ENCODE measurements at places on chromosomes 6 and 20.

DNA sequence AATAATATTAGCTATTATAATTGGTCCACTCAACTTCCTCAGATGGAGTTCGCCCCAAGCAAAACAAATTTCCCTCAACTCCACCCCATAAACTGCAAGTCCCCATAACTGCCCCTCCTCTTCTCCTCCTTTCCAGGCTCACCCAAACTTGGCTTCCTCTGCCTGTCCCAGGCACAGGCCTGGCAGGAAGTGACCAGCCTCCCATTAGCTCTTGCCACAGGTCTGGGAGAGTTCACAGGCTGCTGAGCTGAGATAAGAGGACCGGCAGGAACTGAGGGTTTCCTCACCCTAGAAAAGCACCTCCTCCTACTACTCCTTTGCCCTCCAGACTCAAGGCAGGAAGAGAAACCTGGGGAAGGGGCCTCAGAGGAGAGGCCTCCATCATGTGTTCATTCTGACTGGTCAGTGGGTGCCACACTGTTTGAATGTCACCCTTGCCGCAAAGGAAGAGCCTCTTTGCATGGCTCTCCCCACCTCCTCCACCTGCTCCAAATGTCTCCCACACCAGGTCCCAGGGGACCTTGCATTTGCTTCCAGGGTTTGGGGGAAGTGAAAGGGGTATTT lies 24.5 kb upstream of the SMIM29 start:
- no peak for DNase-seq

DNA sequence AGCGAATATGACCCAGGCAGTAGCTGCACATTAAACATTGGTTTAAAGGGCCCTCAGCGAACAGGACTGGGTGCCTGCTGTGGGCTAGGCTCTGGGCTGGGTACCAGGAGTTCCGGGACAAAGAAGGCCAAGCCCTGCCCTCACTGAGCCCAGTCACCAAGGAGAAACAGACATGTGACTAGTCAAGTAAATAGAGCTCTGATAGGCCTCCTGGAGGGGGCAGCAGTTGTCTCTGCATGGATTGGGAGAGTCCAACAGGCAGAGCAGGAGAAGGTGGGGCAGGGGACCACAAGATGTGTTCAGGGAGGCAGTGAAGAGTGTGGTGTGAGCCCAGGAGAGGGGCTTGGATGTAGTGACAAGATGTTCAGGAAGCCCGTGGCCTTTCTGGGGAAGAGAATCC lies 3.1 kb downstream of the HM13 start:
- no peak for DNase-seq

DNA sequence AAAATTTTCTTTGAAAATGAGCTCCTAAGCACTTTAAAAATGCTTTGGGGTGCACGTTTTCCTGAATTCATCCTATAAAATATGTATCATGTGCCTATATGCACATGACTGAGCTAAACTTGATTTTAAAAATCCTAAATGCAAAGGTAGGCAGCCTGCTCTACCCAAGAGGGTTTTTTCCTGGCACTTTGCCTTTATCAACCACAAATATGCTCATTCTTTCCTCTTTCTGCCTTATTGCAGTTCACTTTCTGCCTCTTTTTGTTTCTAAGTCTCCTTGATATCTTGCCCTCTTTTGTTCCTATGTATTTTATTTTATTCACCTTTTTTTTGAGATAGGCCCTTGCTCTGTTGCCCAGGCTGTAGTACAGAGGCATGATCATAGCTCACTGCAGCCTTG lies 229.3 kb downstream of the GRM1 start:
- DNase-seq: no peak

- DNase-seq: no peak
Observed at GRCh38 chr6:26275663-26276062, 89.3 kb upstream of the BTN3A2 start.

- DNase-seq: no peak
Observed at GRCh38 chr20:19889011-19889953, 127.9 kb upstream of the NAA20 start.

DNA sequence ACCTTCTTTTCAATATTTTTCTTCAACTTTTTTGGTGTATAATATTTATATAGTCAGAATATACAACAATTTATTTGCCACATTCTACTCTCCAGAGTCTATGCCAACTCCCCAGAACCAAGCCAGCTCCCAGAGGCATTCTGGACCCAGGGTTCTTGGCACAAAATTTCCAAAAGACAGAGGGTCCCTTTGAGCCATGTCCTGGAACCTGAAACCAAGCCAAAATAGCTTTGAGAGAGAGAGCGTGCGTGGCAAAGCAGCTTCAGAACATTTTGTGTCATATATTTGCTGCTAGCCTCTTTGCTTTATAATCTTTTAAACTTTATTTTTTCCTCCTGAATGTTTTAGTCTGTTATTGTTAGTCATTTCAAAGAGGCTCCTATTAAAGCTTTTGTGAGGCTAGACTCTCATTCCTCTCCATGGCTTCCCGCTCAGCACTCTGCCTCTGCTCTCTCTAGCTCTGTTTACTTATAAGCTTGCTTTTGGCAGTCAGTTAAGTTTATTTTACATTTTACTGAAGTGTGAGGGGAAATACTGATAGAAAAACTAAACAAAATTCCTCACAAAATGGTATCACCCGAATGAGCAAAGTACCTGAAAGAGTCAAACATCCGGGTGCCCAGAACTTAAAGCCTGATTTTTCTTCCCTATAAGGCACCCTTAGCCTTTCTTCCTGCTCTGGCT lies 605.1 kb upstream of the ID4 start:
- DNase-seq: no peak

- DNase-seq: no peak
Observed at GRCh38 chr20:57608516-57608915, 11.7 kb downstream of the ZBP1 start.

DNA sequence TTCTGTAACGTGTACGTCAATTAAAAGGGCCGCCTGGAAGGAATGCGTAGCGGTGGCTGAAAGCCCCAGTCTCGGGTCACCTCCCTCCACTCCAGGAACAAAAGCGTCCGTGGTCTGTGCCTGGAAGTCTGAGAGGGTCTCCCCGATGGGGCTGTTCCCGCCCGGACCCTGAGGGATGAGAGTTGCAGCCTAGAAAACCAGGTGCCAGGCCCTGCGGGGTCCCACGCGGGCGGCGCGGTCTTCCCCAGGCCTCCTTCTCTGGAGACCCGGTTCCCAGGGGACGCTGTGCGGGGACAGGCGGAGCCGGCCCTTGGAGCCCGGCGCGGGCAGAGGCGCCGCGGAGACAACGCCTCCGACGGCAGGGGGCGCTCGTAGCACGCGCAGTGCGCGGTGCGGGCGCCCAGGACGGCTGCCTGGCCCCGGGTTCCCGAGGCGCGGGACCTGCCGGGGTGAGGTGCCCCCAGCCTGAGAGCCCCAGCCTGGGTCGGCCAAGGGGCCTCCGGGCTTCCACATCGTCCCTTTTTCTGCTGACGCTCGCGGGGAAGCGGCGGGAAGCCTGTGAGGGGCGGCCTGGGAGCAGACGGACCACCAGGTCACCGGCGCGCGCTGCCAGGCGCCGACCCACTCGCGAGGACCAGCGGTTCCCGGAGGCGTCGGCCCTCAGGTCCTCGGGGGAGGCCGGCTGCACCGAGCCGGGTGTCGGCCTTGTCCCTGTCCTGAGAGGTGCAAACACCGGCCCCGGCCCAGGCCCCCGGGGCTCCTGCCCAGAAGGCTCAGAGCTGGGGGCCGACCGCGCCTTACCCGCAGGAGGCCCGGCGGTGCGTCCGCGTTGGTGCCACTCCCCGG lies 5.3 kb upstream of the FOXC1 start:
- DNase-seq: no peak

DNA sequence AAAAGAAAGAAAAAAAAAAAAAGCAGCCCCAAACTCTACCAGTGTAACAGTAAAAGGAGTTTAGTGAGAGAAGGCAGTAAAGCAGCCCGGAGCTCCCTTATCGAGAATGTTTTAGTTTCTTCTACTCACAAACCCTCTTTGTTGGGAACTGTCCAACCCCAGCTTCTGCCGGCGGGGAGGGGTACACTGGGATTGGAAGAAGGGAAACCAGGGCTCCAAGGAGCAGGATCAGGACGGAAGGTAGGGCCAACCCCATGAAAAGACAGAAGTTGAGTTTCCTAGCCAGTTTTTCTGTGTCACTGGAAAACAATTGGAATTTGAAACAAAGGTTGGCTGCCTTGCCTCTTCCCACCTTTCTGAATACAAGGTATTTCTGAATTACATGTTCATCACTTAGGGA lies 66.0 kb downstream of the KIZ start:
- no peak for DNase-seq

DNA sequence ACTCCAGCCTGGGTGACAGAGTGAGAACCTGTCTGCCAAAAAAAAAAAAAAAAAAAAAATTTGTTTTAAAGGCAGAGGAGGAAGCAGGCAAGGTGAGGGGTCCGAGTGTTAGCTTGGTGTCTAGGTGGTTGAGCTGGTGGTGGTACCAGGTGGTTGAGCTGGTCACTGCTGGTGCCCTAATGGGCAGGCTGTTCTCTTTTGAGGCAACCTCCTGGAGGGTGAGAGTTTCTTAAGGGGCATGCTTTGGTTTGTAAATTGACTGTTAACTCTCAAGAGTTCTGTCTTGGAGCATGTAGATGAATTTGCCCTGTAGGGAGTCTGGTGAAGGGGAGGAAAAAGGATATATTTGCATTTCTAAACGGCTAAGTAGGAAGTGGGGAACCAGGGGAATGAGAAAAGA lies 52.7 kb downstream of the BANF2 start:
- no peak for DNase-seq

DNA sequence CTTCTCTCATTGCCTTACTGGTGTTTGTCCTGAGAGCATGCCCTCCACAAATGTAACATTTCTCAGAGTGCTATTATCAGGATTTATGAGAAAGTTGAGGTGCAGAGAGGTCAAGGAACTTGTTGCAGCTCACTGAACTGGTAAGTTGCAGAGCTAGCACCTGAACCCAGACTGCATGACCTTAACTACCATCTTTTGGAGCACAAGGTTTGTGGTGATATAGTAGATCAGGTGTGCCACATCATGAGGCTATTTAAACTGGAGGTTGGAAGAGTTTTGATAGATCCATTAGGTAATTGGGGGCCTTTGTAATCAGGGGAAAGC lies 112.0 kb upstream of the CITED2 start:
- no peak for DNase-seq

GRCh38 chr6:149910721-149911151 lies 12.2 kb downstream of the RAET1G start:
- no peak for DNase-seq

GRCh38 chr6:134850721-134851305 lies 99.1 kb downstream of the ALDH8A1 start:
- DNase-seq: peak; percentile 86

- DNase-seq: no peak
Observed at GRCh38 chr6:143087856-143088255, 27.2 kb downstream of the AIG1 start.
